ENCODE measurements at places on chromosomes 5 and 9.

DNA sequence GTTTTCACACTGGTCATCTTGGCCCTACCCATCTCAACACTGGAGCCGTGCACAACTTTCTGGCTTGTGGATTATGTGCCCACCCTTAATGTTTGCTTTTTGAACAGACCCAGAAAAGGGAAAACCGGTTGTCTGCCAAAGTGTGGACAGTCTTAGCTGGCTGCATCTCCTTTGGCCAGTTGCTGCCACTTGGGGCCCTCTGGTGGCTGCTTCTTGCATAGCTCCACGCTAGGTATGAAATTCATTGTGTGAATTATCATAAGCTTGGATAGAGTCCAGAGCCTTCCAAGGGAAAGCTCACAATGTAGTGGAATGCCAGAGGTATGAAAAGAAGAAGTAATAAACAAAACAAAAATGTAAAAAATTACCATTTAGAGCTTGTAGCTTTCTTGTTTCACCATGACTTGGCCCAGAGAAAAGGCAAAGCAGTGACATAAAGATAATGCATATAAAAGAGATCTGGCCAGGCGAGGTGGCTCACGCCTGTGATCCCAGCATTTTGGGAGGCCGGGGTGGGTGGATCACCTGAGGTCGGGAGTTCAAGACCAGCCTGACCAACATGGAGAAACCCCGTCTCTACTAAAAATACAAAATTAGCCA, 12.5 kb upstream of the SLC36A3 start:
- peaks cover 3% of the 10 kb centered on the region for H3K4me1 ChIP-seq
- H3K36me3 ChIP-seq, result no peaks in the 10 kb centered on the region
- peak; percentile 80 for DNase-seq
- H3K27ac ChIP-seq, result no peak overlapping the region

- H3K27me3 ChIP-seq, result no peaks in the 10 kb centered on the region
- no peak overlapping the region for H3K4me3 ChIP-seq
- H3K4me1 ChIP-seq, result peaks cover 3% of the 10 kb centered on the region
- DNase-seq, result no peak
- peaks cover 3% of the 10 kb centered on the region for H3K36me3 ChIP-seq
Observed at GRCh38 chr5:41748631-41749030, 121.6 kb downstream of the OXCT1 start.

- no peak for DNase-seq
- H3K4me3 ChIP-seq, result no peak overlapping the region
- no peaks in the 10 kb centered on the region for H3K4me1 ChIP-seq
- H3K36me3 ChIP-seq, result no peaks in the 10 kb centered on the region
Observed at GRCh38 chr9:104682642-104683041, 11.7 kb upstream of the OR13D1 start.

DNA sequence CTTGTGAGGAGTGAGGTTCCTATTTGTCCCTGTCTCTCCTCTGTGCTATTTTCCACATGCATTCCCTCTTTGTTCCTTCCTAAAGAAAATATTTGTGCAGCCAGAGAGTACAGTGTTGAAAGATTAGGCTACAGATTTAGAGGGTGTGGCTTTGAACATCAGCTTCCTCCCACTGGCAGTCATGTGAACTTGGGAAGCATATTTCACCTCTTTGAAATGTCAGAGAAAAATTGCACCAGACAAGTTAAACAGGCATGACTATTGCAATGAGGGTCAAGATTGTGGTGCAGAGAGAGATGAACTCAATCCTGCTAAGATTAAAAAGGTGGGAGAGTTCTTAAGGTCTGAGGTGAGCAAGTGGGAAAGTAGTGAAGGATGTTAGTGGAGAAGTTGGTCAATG, 641.0 kb downstream of the DNAH5 start:
- H3K36me3 ChIP-seq, result no peaks in the 10 kb centered on the region
- H3K4me1 ChIP-seq, result no peaks in the 10 kb centered on the region
- no peak overlapping the region for H3K27ac ChIP-seq
- H3K4me3 ChIP-seq, result no peak overlapping the region
- peaks cover 2% of the 10 kb centered on the region for H3K27me3 ChIP-seq
- no peak for DNase-seq
